ENCODE measurements at places on chromosomes 5 and 9. TPM values are rescaled to one million over a fixed set of nuclear protein-coding genes. Genes with fewer than 3 reads are reported as not detected.

DNA sequence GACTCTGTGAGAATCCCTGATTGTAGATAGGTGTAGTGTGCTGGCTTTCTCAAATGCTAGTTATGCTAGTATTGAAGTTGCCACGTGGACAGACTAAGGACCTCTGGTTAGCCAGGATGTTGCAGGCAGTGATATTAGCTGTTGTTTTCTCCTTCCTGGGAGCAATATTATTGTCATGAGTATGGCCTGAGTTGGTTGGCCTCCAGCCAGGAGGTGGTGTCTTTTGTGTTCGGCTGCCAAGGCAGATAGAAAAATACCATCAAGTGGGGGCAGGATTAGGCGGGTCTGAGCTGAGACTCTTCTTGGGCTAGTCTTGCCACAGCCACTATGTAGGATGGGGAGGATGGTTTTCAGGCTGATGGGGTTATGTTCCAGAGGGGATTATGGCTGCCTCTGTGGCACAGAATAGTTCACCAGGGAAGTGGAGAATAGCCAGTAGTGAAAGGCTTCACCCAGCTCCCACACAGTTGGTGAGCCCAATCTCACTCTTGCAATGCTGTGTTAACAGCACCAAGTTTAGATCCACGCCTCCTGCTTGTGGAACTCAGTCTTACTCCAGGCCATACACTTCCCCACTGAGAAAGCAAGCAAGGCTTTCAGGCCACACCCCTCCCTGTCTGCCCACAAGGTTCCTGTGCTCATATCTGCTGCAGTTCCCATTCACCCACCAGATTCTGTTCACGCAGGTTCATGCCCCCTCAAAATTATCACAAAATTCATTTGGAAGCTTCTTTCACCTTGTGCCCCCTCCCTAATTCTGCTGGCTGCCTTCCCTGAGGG lies 31.2 kb downstream of the GHR start:
- no peaks in the 10 kb centered on the region for H3K27me3 ChIP-seq
- H3K4me3 ChIP-seq, result no peak overlapping the region

DNA sequence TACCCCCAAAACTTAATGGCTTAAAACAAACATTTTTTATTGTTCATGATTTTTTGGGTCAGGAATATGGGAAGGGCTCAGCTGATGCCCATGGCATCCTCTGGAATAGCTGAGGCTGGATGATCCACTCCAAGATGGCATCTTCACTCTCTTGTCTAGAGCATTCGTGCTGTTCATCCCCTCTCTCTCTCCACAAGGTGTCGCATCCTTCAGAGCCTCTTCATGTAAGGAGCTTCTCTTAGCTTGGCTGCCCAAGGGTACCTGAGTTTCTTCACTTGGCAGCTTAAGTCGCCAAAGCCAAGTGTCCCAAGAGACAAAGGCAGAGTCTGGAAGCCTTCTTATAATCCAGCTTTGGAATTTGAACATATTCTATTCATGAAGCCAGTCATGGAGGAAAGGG lies 294.7 kb downstream of the CHSY3 start:
- H3K36me3 ChIP-seq, result no peaks in the 10 kb centered on the region
- H3K27ac ChIP-seq, result no peak overlapping the region
- no peak for DNase-seq
- H3K4me1 ChIP-seq, result no peaks in the 10 kb centered on the region
- peaks cover 11% of the 10 kb centered on the region for H3K27me3 ChIP-seq
- H3K4me3 ChIP-seq, result no peak overlapping the region

GDA gene
- not detected for total RNA-seq

GRCh38 chr5:69492923-69493395 lies 369 bp downstream of the OCLN start:
- H3K27me3 ChIP-seq, result peaks cover 60% of the 10 kb centered on the region
- no peaks in the 10 kb centered on the region for H3K36me3 ChIP-seq
- H3K4me3 ChIP-seq, result peak overlapping the region; percentile 78
- DNase-seq, result peak; percentile 12
- H3K27ac ChIP-seq, result no peak overlapping the region
- H3K4me1 ChIP-seq, result peaks cover 8% of the 10 kb centered on the region

PLAC8L1 gene
- total RNA-seq, result 0.42 TPM

GRCh38 chr5:36689225-36689624 lies 82.8 kb downstream of the SLC1A3 start:
- H3K4me3 ChIP-seq, result peak overlapping the region; percentile 12
- no peak overlapping the region for H3K27ac ChIP-seq
- peaks cover 26% of the 10 kb centered on the region for H3K27me3 ChIP-seq
- no peak for DNase-seq
- no peaks in the 10 kb centered on the region for H3K36me3 ChIP-seq
- H3K4me1 ChIP-seq, result peaks cover 15% of the 10 kb centered on the region
